Activated CD4-positive, alpha-beta T cell treated with anti-CD3 and anti-CD28 coated beads for 48 hours (primary cell): ENCODE measurements at places on chromosomes 13 and 19.

GRCh38 chr13:44128552-44129001, 245.0 kb upstream of the SERP2 start:
- DNase-seq, result no peak

GRCh38 chr19:8363803-8364771, at the start of gene ANGPTL4:
Gene ANGPTL4 (plus strand): TSS chr19:8364155. CDS start chr19:8364322, 167 bp downstream.
- peak; percentile 73 for DNase-seq

DNA sequence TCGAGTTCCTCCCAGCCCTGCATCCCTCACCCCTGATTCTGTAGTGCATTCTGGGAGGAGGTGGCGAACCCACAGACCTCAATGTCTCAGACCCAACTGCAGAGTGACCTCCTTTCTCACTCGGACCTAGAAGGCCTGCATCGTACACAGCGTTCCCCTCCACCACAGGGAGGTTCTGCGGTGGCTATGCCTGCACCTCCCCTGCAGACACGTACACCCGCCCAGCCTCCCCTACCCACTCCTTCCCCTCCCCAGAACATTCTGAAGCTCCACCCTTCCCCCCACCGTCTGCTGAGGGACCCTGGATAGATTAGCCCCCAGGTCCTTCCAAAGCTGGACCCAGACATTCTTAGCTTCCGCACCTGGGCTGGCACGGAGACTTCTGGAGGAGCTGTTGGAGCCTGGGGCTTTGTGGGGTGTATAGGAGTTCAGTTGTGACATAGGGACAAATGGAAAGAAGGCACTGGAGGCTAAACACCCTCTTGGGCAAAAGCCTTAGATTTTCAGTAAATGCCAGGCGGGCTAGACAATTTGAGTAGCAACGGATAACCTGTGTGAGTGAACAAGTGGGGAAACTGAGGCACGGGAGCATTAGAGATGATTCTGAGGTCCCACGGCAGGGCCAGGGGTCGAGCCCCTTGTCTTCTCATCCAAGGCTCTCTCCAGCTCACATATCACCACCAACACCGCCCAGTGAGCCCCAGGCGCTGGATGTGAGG, 420 bp upstream of the FSD1 start:
- no peak for DNase-seq

DNA sequence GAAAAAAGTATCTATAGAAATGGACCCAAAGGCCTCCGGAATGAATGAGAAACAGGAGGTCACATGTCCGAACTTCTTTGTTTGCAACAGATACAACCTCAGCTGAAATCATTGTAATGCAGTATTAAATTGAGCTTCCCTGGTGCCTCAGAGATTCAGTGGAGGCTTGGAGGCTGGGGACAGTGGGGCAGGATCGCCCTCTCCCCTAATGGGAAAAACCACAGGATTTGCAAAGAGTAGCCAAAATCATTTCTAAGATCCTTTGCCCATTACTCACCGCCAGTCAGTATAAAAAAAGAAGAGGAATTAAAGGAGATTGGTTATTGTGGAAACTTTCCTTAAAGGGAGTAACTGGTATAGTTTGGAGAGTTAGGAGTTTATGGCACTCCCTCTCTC, 30.4 kb upstream of the IRS2 start:
- DNase-seq, result no peak

DNA sequence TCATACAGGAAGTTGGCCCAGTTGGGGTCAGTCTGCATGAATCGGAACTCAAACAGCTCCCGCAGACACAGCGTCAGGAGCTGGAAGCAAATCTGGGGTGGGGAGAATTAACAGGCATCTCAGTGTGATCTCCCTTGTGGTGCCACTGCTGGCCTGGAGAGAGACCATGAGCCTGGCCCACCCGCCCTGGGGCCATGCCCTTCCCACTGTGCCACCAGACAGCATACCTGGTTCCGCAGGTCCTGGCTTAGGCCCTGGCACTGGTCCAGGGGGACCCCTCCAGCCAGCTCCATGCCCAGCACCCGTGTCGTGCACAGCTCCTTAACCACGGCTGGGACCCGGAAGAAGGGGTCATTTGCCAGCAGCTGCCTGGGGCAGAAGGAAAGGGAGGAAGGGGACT, 9.6 kb upstream of the NUMBL start:
- no peak for DNase-seq

GRCh38 chr19:19271828-19272599, 1.1 kb downstream of the TM6SF2 start:
- DNase-seq, result no peak

DNA sequence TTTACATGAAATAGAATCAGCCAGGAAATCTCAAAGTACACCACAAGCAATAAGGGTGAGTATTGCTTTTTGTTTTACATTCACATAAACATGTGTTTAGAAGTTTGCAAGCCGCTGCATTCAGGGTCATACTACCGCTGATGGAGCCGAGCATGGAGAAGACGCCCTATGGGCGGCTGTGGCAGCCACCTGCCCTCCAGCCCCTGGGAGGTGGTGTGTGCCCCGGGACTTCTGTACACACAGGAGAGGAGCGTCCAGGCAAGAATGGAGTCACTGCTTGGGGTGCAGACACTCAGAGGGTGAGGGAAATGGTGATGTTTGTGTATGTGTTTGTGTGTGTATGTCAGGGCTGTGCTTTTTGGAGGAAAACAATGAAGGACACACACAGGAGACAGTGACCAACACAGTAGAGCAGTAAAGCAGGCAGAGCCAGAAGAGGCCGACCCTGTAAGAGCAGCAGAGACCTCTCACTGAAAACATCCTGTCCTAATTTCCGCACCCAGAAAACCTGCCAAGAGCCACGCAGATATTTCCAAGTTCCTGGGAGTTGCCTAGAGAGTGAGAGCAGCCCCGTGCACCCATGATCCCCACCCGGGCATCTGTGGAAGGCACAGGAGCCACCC, 108.1 kb upstream of the GJB6 start:
- DNase-seq, result no peak

DNA sequence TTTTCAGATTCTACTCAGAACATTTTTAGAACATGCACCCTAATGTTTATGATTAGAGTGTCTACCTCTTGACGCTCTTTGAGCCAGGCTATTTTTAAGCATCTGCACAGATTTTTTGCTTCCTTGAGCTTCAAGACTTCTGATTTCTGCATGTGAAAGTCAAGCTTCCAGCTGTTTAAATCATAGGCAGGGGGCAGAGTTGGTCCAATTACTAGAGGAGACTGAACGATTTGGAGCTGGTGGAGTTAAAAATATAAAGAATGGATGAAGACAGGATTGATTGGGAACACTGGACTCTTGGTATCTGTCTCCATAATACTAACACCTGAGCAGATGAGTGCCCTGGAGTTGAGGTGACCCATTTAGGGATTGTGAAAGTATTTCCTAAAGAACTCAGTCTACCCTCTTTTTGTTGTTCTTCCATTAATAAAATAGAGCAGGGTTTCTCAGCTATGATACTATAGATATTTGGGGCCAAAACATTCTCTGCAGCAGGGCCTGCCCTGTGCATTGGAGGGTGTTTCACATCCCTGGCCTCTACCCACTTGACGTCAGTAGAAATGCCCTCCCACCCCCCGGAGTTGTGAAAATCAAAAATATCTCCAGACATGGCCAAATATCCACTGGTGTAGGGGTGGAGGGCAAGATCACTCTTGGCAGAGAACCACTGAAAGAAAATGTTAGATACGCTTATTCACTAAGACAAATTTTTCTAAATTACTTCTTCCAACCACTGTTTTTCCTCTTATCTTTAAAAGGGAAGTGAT, 160.1 kb downstream of the COG6 start:
- no peak for DNase-seq

- no peak for DNase-seq
Measured at GRCh38 chr19:28028881-28029444, 1184.0 kb downstream of the UQCRFS1 start.

DNA sequence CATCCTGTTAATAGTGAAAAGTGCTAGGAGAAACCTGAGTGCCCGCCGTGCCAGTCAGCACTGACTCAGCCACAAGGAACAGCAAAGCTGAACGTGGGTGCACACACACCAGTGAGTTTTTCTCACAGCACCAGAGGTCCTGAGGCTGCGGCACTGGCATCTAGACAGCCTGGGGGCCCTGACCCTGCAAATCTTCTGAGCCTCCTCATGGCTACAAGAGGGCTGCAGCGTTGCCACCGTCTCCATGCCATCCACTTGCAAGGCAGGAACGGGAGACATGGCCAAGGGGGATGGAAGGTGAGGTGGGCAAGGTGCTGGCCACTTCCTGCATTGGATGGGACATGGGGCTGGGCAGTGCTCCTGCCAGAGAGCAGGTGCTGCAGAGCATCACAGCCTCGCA, 211.2 kb upstream of the SOX1 start:
- DNase-seq, result no peak

DNA sequence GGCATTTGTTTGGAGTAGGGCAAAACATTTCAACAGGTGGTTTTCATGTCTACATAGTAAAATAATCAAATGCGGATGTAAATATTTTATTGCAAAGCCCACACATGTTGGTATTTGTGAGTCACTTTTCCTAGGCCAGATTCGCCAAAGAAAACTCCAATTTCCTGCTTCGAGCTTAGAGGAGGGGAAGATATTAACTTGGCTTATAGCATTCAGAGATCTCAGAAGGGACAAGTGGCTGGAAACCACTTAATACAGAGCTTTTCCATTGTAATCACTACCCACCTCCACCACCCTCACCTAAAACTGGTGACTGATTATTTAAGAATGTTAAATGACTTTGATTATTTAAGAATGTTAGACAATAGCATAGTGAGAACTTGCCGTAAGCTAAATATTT, 530.6 kb upstream of the SPRY2 start:
- no peak for DNase-seq

- no peak for DNase-seq
Measured at GRCh38 chr13:95251641-95252040, 49.6 kb downstream of the ABCC4 start.

DNA sequence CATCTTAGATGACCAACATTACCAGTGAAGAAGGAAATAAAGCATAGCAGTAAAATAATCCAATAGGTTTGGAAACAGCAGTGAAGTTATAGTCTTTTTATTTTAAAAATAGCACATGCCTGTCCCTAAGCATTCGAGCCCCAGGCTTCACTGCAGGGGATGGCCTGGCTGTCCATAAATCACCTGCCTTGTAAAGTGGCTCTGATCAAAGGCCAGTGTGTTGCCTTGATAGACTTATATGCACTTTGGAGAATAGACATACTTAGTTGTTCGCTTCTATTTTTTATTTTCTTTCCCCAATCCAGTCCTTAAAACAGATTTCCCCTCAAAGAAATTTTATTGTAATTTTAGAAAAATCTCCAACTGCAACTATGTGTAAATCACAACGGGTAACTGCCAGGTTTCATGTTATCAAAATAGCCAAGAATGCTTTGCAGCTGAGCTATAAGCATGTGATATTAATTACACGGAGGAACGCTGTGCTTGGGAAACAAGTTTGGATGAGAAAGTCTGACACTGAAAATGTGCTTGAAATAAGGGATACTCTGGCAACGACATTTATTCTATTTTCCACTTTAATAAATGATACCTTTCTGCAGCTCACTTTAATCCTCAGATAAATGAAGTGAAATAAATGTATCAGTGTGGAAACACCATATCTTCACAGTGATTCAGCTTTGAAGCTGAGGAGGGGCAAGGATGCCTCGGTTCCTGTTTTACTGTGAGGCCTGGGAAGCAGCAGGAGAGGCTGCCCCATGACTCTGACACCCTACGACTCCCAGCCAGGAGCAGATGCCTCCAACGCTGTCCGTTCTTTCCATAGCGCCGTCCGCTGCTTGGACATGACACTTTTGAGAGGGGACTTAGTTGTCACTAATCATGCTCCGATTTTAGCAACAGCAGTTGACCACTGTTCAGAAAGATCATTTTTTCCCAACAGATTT, 5.5 kb upstream of the METTL21C start:
- no peak for DNase-seq

- no peak for DNase-seq
Measured at GRCh38 chr13:93249364-93250306, 23.0 kb downstream of the GPC6 start.

GRCh38 chr13:46726347-46726746, 70.6 kb downstream of the ESD start:
- DNase-seq, result no peak

DNA sequence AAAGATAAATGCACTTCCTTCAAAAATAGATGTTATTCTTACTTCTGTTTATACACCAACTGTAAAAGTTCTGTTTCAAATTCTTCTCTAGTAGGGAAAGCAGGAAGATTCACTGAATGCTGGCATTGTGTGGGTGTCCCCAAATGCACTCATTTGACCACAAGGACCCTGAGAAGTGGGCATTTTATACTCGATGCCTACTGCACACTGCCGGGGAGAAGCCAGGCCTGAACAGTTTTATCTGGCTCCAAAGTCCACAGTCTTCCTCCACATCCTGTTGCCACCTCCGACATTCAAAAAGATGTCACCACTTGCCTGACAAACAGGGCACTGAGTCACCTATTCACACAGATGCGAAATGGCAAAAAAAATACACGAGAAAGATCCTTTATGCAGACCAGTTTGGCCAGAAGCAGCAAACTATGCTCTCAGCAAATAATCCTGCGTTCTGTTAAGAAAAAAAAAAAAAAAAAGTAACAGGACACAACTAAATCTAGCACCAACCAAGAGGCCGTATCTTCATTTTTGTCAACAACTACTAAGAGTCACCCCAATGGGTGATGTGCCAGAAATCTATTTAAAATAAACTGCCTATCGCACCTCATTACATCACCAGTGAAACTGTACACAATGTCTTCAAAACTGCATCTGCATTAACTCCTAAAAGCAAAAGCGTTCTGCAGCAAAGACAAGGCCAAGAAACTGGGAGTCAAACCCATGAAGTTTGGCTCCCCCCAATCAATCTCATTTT, 6.2 kb downstream of the ZC3H4 start:
- peak; percentile 54 for DNase-seq

GRCh38 chr19:18741124-18742121, 49.7 kb downstream of the COMP start:
- no peak for DNase-seq

DNA sequence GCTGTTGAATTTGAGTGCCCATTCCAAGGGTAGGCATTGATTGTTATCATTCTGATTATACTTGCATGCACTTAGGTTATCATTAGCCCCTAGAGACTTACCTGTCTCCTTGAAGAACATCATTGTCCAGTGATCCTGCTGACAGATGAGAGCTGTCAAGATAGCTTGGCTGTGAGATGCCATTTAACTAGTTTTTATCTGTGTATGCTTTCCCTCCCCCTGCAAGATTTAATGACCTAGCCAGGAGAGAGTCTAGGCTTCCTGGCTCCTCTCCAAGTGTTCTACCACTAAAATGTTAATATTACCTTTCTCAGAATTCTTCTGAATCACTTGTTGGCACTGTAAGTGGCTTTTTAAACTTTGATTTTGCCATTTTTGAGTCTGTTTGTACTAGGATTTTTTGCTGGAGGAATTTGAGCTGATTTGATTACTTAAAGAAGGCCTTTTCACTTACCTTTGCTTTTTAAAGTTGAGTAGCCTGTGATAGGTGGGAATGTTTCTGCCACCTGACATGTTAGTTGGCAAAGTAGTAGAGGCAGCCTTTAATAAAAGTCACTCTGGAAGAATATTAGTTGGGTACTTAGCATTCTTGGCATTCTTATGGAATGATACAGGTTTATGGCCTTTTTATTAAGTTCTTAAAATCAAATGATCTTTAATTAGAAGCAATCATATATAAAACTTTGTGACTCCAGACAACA, 41.1 kb downstream of the ARHGAP35 start:
- DNase-seq, result no peak

GRCh38 chr13:49108196-49108595, 111.9 kb upstream of the MLNR start:
- no peak for DNase-seq
